Activated naive CD4-positive, alpha-beta T cell (primary cell): ENCODE measurements at places on chromosomes 16 and 17.

DNA sequence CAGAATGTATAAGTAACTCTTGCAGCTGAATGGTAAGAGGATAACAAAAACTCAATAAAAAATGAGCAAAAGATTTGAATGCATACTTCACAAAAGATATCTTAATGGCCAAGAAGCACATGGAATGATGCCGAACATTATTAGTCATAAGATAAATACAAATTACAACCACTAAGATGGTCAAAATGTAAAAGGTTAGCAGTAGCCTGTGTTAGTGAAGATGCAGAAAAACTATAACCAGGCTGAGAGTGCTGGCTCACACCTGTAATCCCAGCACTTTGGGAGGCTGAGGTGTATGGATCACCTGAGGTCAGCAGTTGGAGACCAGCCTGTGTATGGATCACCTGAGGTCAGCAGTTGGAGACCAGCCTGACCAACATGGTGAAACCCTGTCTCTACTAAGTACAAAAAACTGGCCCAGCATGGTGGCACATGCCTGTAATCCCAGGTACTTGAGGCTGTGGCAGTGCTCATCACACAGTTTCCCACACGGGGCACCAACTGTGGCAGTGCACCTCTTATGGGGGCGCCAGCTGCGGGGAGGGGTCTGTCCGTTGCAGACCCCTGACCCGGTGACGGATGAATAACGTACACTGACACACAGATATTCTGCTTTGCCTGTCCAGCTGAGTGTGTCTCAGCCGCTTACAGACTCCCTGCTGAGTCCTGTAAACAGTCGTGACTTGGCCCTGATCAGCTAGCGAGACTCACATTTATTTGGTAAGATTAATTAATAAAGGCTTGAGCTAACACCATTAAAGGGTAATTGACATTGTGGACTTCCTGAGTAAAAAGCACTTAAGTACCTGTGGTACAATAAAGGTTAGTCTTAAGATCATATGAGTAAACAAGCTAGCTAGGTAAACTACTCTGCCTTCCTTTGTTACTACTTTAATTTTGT is 45.7 kb upstream of the FAM20A start:
- DNase-seq: no peak

- no peak for DNase-seq
Measured at GRCh38 chr17:80320496-80320895, 59.8 kb downstream of the RNF213 start.

- no peak for DNase-seq
Measured at GRCh38 chr17:7223375-7223774, 3.6 kb downstream of the ACADVL start.

GRCh38 chr16:72876221-72876620 is 171.7 kb downstream of the ZFHX3 start:
- DNase-seq: no peak

DNA sequence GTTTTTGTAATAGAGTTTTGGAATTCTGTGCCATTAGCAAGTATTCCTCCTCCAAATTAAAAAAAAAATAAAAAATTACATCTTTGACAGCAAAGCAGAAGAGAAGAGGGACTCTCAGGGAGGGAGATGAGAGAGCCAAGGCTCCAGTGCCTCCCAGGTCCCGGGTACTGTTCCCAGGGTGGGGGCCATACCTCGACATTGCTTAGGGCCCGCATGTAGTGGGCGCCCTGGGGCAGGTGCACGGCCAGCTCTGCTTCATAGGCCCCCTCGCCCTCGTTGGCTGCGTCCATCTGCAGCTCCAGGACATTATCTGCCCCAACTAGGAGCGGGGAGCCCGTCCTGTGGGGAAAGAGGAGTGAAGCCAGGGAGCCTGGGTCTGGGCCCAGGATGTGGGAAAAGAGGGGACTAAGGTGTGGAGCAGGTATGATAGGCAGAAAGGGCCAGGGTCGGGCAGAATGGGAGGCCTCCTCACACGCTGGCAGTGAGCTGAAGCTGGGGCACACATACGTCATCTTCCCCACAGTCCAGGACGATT is 11.2 kb downstream of the ITGA2B start:
- DNase-seq: no peak

DNA sequence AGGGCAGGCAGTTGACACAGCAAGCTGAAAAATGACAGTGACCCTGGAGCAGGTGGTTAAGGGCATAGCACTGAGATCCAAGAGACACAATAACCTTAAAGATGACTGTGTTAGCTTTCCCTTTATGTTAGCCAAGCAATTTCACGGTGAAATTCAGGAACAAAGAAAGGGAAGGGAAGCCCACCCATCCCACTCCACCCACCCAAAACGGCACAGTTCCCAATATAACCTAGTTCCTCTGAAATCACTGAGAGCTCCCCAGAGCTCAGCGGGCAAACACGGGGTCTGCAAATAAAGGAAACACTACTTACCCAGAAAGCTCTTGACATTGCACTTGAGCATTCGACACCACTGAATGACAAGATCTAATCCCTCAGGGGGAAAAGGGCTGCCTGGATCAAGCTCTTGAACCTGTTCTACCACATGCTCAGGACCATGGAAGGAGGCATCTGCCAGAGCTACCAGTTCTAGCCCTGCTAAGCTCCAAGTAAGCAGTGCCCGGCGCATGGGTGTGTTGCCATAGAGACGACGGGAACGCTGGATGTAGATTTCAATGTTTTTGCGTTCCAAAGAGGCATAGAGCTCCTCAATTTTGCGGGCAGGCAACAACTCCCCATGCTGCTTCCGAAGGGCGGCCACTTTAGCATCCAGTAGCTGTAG is 10.6 kb downstream of the BLTP2 start:
- DNase-seq: no peak

GRCh38 chr16:35200662-35201061 is 1741.2 kb downstream of the TP53TG3F start:
- DNase-seq: no peak

DNA sequence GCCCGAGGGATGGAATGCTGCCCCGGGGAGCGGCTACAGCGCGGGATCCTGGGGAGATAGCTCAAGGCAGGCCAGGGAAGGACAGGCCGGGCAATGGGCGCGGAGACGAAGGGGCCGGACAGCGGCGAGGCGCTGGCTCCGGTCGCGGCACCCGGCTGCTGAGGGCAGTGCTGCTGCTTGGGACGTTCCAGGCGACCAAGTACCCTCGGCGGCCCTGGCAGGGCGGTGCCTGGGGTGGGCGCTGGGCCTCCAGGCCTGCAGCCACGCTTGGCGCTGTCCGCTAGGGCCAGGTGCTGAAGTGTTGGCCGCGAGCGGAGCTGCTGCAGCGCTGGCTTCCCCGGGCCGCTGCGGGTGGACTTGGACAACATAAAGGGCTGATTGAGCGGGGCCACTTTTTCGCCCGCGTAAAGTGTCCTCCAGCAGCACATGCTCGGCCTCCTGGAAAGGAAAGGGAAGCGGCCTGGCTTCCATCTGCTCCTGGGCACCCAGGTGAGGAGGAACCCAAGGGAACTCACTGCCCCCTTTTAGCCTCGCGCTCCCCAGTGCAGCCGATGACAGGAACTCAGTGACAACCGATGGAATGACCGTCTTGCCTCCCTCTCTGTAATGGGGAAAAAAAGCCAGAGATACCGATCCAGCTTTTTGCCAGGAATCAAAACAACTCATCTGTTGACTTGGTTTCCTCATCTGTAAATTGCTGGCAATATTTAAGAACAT is 23.7 kb downstream of the CLEC3A start:
- peak; percentile 1 for DNase-seq

GRCh38 chr17:14953405-14953804 is 311.7 kb downstream of the PMP22 start:
- no peak for DNase-seq
